Activated CD8-positive, alpha-beta T cell treated with anti-CD3 and anti-CD28 coated beads for 36 hours (primary cell): ENCODE measurements at places on chromosomes 13 and 19. TPM values are rescaled to one million over a fixed set of nuclear protein-coding genes. Genes with fewer than 3 reads are reported as not detected.

GRCh38 chr13:75666646-75667351 lies 30.7 kb downstream of the LMO7 start:
- no peak for DNase-seq
- H3K36me3 ChIP-seq = no peaks in the 10 kb centered on the region
- H3K4me3 ChIP-seq = no peak overlapping the region
- no peak overlapping the region for H3K27ac ChIP-seq

GRCh38 chr19:3108775-3109174 lies 14.6 kb downstream of the GNA11 start:
- no peaks in the 10 kb centered on the region for H3K36me3 ChIP-seq
- H3K4me1 ChIP-seq = peaks cover 8% of the 10 kb centered on the region
- no peak overlapping the region for H3K4me3 ChIP-seq

- no peak overlapping the region for H3K27ac ChIP-seq
Measured at GRCh38 chr13:36382030-36382429, 35.8 kb upstream of the SPART start.

- no peak for DNase-seq
- H3K27ac ChIP-seq = no peak overlapping the region
- H3K27me3 ChIP-seq = peaks cover 7% of the 10 kb centered on the region
- H3K36me3 ChIP-seq = no peaks in the 10 kb centered on the region
- H3K4me1 ChIP-seq = no peaks in the 10 kb centered on the region
Measured at GRCh38 chr13:95608640-95609323, 35.7 kb downstream of the DZIP1 start.

GRCh38 chr19:35501684-35502083 lies 11.4 kb upstream of the KRTDAP start:
- no peaks in the 10 kb centered on the region for H3K36me3 ChIP-seq
- DNase-seq = no peak
- H3K4me1 ChIP-seq = no peaks in the 10 kb centered on the region
- H3K4me3 ChIP-seq = no peak overlapping the region

- no peak for DNase-seq
- H3K27ac ChIP-seq = peak overlapping the region; percentile 71
- H3K27me3 ChIP-seq = no peaks in the 10 kb centered on the region
- H3K36me3 ChIP-seq = peaks cover 11% of the 10 kb centered on the region
- no peak overlapping the region for H3K4me3 ChIP-seq
Measured at GRCh38 chr19:48627865-48628314, 8.6 kb downstream of the SPHK2 start.

GRCh38 chr19:44573627-44574026 lies 39.7 kb upstream of the IGSF23 start:
- H3K27me3 ChIP-seq = no peaks in the 10 kb centered on the region
- H3K36me3 ChIP-seq = no peaks in the 10 kb centered on the region
- DNase-seq = no peak
- no peaks in the 10 kb centered on the region for H3K4me1 ChIP-seq
- no peak overlapping the region for H3K4me3 ChIP-seq
- H3K27ac ChIP-seq = no peak overlapping the region

DNA sequence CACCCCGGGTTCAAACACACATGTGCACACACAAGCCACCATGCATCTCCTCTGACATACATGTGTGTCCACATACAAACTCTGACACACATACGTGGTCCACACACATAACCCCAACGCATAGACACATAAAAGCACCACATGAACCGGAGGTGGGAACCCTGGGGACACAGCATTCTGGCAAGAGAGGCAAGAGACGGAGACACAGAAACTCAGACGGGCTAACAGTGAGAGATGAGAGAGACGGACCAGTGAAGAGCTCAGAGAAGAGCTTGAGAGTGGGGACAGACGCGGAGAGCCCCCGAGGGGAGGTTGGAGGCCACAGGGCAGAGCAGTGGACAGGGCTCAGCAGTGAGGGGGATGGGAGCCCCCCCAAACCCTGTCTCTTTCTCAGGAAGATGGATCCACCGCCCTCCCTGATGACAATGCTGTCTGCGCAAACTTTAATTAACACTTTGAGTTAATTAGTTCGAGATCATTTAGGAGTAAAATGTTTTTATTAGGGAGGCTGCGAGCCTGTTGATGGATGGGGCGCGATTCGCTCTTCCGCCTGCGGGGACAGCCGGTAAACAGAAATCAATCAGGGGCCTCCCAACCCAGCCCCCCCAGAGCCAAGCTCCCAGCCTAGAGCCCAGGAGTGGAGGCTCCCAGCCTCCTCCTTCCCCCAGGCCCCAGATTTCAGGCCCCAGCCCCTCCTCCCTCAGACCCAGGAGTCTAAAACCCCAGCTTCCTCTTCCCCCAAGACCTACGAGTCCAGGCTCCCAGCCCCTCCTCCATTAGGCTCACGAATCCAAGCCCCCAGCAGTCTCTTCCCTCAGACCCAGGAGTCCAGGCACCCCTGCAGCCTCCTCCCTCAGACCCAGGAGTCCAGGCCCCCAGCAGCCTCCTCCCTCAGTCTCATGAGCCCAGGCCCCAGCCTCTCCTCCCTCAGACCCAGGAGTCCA lies 9.5 kb upstream of the ERFL start:
- H3K27me3 ChIP-seq = peaks cover 16% of the 10 kb centered on the region
- H3K4me3 ChIP-seq = no peak overlapping the region
- peaks cover 2% of the 10 kb centered on the region for H3K36me3 ChIP-seq
- peaks cover 48% of the 10 kb centered on the region for H3K4me1 ChIP-seq
- peak overlapping the region; percentile 50 for H3K27ac ChIP-seq

DNA sequence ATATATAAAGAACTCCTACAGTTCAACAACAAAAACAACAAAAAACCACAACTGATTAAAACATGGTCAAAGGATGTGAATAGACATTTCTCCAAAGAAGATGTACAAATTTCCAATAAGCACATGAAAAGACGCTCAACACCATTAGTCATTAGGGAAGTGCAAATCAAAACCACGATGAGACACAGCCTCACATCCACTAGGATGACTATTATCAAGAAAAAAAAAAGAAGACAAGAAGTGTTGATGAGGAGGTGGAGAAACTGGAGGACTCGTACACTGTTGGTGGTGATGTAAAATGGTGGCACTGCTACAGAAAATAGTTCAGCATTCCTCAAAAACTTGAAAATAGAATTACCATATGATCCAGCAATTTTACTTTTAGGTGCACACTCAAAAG lies 61.0 kb upstream of the SOX1 start:
- no peaks in the 10 kb centered on the region for H3K4me1 ChIP-seq
- no peak overlapping the region for H3K4me3 ChIP-seq
- no peaks in the 10 kb centered on the region for H3K36me3 ChIP-seq

- no peak overlapping the region for H3K4me3 ChIP-seq
- no peaks in the 10 kb centered on the region for H3K27me3 ChIP-seq
- peaks cover 24% of the 10 kb centered on the region for H3K4me1 ChIP-seq
- peak; percentile 72 for DNase-seq
- H3K27ac ChIP-seq = peak overlapping the region; percentile 34
Measured at GRCh38 chr13:40271931-40272775, 394.3 kb downstream of the FOXO1 start.

GRCh38 chr13:51828730-51829567 lies 16.0 kb downstream of the TMEM272 start:
- DNase-seq = no peak
- no peaks in the 10 kb centered on the region for H3K27me3 ChIP-seq
- H3K27ac ChIP-seq = no peak overlapping the region
- H3K4me1 ChIP-seq = peaks cover 69% of the 10 kb centered on the region
- no peak overlapping the region for H3K4me3 ChIP-seq

GRCh38 chr19:17676295-17676694 lies 11.9 kb downstream of the UNC13A start:
- no peak overlapping the region for H3K4me3 ChIP-seq
- H3K27ac ChIP-seq = no peak overlapping the region
- peaks cover 3% of the 10 kb centered on the region for H3K4me1 ChIP-seq
- H3K36me3 ChIP-seq = no peaks in the 10 kb centered on the region

DNA sequence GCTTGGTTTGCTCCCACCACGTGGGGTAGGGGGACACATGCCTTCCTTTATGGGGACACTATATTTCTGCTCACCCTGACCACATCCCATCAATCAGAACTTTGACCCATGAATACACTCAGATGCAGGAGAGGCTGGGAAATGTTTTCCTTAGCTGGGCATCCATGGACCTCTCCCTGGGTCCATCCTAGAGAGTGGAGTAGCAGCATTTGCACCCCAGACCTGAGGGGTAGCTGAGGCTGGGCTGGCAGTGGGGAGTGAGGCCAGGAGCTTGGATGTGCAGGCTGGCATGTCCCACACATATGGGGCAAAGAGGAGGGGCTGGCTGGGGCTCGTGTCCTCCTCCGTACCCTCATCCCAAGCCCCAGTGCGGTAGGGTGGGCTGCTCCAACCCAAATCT lies 152.8 kb downstream of the TM9SF2 start:
- no peak for DNase-seq
- peaks cover 31% of the 10 kb centered on the region for H3K4me1 ChIP-seq
- H3K4me3 ChIP-seq = no peak overlapping the region
- H3K27ac ChIP-seq = no peak overlapping the region

- peak overlapping the region; percentile 73 for H3K27ac ChIP-seq
- H3K4me3 ChIP-seq = peak overlapping the region; percentile 8
- peak; percentile 84 for DNase-seq
- H3K4me1 ChIP-seq = peaks cover 18% of the 10 kb centered on the region
- H3K27me3 ChIP-seq = no peaks in the 10 kb centered on the region
- H3K36me3 ChIP-seq = no peaks in the 10 kb centered on the region
Measured at GRCh38 chr19:39297931-39298634, 1.9 kb downstream of the IFNL1 start.

GRCh38 chr19:5985098-5985783 lies 7.3 kb upstream of the RANBP3 start:
- H3K27ac ChIP-seq = no peak overlapping the region
- peaks cover 38% of the 10 kb centered on the region for H3K4me1 ChIP-seq
- no peak overlapping the region for H3K4me3 ChIP-seq
- peaks cover 6% of the 10 kb centered on the region for H3K36me3 ChIP-seq

- H3K27ac ChIP-seq = no peak overlapping the region
- H3K4me1 ChIP-seq = no peaks in the 10 kb centered on the region
- H3K4me3 ChIP-seq = no peak overlapping the region
- no peaks in the 10 kb centered on the region for H3K27me3 ChIP-seq
Measured at GRCh38 chr13:46951516-46951915, 54.7 kb upstream of the HTR2A start.

DNA sequence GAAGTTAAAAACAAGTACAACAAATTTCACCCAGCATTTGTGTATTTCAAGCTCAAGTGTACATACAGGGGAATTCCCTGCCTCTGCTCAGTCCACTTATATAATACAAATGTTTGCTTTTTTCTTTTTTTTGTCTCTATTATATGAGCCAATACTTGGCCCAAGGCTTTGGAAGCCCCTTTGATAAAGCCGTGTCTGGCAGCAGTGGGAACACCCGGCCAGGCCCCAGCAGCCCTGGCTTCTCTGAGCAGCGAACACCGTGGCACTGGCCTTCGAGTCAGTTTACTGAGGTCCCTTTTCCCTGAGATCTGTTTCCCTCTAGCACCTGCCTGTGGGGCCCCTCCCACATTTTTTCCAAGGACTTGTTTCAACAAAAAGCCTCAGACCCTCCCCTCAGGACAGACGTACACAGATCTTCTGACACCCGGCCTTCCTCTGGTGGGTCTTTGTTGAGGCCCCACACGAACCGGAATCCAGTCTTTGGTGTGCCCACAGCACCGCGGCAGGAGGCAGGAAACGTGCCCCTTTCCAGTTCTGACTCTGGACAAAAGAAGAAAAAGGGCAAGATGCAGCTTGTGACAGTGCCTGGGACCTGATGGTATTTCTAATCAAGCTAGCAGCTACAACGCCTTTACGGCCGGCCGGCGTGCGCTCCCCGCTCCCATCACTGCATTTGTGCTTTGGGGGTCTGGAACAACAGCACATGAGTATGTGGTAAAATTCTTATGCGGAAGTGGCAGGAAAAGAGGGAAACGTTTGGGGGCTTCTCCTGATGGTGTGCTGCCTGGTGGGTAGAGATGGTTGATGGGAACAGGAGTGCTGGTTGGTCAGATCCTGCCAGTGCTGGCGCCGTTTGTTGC lies 13.8 kb downstream of the SIPA1L3 start:
- DNase-seq = no peak
- peaks cover 13% of the 10 kb centered on the region for H3K36me3 ChIP-seq
- no peak overlapping the region for H3K4me3 ChIP-seq

- no peak overlapping the region for H3K4me3 ChIP-seq
- H3K27ac ChIP-seq = no peak overlapping the region
- H3K36me3 ChIP-seq = no peaks in the 10 kb centered on the region
Measured at GRCh38 chr13:52085421-52085820, 43.5 kb downstream of the NEK5 start.

GRCh38 chr19:1325568-1326294 lies 40.1 kb downstream of the EFNA2 start:
- H3K27me3 ChIP-seq = peaks cover 29% of the 10 kb centered on the region
- H3K36me3 ChIP-seq = no peaks in the 10 kb centered on the region
- no peak overlapping the region for H3K4me3 ChIP-seq
- no peak overlapping the region for H3K27ac ChIP-seq
- H3K4me1 ChIP-seq = no peaks in the 10 kb centered on the region

DNA sequence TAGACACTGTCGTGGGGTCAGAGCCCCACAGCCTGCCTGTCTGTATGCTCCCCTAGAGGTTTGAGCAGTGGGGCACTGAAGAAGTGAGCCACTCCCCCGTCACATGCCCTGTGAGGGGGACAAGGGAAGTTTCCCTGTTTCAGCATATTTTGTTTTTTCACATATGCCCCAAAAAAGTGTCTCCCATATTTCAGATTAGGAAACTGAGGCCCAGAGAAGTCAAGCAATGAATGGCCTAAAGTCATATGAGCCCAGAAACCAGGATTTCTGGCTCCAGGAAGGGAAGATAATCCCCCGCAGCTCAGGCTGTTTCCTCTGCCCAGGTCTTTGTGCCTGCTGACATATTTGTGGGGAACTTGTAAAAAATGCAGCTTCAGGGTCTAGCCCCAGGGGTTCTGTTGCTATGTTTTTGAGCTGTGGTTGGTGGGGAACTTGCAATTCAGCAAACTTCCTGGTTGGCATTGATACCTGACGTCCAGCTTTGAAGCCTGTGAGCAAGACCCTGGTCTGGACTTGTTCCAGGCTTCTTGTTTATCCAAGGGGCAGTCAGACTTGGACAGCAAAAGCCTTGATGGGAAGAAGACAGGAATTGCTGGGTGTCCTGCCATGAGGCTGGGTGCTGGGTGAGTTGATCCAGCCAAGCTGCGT lies 9.5 kb downstream of the RASL11A start:
- H3K27ac ChIP-seq = no peak overlapping the region
- no peaks in the 10 kb centered on the region for H3K36me3 ChIP-seq
- H3K27me3 ChIP-seq = no peaks in the 10 kb centered on the region

DNA sequence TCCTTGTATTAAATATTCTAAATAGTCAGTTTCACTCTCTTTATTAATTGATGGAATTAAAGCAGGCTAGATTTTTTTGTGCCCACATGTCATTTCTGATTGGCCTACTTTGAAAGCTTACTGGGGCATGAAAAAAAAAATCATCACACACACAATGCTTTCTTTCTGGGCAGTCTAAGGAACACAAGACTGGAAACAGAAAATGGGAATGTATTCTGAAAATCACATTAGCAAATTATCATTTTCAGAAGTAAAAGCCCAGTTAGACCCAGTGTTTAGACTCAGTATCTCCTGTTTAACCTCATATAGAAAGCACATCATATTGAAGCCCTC lies 339.4 kb downstream of the SPRY2 start:
- H3K27ac ChIP-seq = no peak overlapping the region
- H3K4me1 ChIP-seq = no peaks in the 10 kb centered on the region
- no peak for DNase-seq
- no peak overlapping the region for H3K4me3 ChIP-seq
- no peaks in the 10 kb centered on the region for H3K27me3 ChIP-seq

CYP4F2 gene
- not detected for total RNA-seq

EXOC3L2 gene
- not detected for total RNA-seq

CCDC169 gene
- total RNA-seq = not detected

CYP2F1 gene
- not detected for total RNA-seq

GARRE1 gene
- total RNA-seq = 7.2 TPM

SIGLEC8 gene
- not detected for total RNA-seq
